ENCODE measurements at places on chromosomes 7 and 10.

GRCh38 chr10:133405272-133405671 lies 11.3 kb downstream of the MTG1 start:
- DNase-seq: no peak

DNA sequence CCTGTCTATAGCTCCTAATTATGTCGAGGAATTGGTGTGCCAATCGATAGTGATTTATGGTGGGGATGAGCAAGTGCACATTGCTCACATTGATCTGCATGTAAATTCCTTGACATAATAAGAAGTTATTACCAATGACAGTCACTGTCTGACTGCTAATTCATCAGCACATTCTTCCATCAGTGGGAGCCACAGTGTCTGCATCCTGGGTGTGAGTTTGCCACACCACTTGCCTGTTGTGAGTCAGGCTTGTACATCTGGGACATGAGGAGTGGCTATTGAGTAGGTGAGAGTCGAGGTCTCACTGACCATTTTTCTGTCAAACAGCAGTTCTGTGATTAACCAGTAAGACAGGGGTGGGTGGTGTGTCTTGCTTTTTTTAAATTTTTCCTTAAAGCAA lies 263.4 kb downstream of the LRMDA start:
- no peak for DNase-seq

- DNase-seq: no peak
Observed at GRCh38 chr10:28060031-28060607, 61.2 kb upstream of the ODAD2 start.

DNA sequence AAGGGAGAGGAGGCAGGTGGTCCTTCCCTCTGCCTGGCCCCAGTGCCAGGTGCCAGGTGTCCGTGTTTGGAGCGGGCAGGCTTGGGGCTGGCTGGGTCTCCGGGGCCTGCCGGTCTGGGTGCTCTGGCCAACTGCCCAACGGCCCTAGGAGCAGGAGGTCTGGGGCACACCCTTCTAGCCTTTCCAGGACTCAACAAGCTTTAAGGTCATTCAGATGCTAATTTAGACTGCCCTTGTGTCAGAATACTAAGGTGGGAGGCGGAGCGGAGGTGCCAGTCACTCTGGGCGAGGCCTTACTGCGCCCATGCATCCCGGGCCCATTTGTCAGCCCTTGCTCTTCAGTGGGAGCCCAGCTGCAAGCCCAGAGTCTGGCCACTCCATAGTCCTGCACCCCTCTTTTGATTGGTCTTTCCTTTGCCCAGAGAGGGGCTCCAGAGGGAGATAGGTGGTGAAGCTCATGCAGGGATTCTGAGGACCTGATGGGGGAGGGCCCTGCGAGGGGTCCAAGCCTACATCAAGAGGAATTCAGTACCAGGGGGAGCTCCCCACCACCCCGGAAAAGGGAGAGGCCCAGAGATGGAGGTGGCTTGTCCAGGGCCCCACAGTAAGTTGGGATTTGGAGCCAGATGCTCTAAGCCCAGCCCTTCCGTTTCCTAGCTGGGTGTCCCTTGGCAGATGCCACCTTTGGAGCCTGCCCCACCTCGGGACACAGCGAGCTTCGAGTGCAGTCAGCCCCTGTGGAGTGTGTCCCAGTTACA lies 1.3 kb downstream of the PGAM2 start:
- no peak for DNase-seq

GRCh38 chr10:88849234-88849633 lies 2.4 kb downstream of the ANKRD22 start:
- DNase-seq: no peak

DNA sequence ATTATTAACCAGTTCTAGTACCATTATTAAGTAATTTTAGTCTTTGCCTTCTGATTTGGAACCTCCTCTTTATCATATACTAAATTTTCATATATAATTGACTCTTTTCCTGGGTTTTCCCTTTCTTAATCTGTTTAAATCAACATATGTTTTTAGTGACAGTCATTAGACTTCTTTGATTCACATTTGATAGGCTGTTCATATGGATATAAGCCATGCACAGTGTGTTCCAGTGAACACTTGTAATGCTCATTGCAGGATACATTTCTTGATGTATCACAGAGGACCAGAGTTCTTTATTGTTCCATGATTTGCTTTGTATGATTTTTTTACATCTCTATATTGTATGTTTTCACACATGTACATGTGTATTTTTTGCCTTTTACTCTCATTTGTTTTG lies 114.0 kb downstream of the MLLT10 start:
- no peak for DNase-seq

DNA sequence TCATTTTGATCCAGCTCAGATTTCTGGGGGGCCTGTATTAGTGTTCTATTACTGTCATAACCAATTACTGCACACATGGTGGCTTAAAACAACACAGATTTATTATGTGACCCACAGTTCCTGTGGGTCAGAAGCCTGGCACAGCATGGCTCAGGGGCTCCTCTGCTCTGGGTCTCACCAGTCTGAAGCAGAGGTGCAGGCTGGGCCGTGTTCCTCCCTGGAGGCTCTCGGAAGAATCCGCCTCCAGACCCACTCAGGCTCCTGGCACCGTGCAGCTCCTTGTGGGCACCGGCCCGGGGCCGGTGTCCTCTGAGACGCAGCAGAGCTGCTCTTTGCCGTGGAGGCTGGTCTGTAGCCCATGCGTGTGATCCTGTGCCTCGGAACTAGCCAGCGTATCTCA lies 61.5 kb downstream of the RAMP3 start:
- no peak for DNase-seq

DNA sequence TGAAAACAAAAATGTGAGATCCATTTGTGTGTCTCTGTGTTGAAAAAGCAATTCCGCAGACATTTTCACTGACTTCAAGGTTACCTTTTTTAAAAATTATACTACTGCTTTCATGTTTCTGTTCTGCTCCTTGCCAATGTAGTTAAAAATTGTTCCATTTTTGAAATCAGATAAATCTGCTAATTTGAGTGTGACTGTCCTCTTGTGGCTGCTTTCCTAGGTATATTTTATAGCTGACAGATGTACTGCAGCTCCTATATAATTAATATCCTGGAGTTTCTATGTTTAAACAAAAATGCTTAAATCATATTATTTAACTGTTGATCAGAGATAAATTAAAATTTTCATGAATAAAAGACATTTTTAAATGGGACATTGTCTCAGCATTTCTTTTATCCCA lies 177.6 kb upstream of the LRRTM3 start:
- no peak for DNase-seq

- no peak for DNase-seq
Observed at GRCh38 chr10:97676770-97677581, 10.1 kb downstream of the AVPI1 start.

GRCh38 chr10:116069856-116070255 lies 203.2 kb downstream of the GFRA1 start:
- DNase-seq: no peak

DNA sequence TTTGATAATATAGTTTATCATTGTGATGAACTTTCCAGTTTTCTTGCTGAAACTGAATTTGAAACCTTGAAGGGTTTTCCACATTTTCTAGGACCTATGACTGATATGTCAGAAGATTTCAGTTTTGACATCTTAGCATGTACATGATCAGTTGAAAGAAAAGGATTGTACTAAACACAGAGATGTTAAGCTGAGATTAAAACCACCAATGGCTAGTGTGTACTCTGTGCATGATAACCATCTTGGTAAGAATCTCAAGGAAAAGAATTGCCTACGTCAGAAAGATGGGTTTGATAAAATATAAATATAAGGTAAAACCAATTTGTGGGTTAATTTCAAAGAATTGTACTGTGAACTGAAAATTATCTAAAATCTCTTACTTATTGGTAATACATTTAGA lies 776.4 kb downstream of the GATA3 start:
- no peak for DNase-seq

- DNase-seq: no peak
Observed at GRCh38 chr7:123916240-123916724, 8.8 kb upstream of the SPAM1 start.

DNA sequence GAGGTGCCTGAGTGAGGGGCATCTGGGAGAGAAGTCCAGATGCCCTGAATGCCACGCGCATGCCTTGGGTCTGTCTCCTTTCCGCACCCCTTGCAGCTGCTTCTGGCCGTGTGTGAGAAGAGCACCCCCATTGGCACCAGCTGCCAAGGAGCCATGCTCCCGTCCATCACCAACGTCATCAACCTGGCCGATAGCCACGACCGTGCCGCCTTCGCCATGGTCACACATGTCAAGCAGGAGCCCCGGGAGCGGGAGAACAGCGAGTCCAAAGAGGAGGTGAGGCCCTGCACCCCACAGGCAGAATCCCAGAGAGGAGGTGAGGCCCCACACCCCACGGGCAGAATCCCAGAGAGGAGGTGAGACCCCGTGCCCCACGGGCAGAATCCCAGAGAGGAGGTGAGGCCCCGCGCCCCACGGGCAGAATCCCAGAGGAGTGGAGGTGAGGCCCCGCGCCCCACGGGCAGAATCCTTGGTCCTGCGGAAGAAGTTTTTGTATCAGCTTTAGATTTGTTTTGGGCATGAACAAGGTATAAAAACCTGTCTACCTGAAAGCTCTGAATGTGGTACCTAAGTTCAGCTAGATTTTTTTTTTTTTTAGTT lies 91.8 kb downstream of the TRRAP start:
- no peak for DNase-seq

GRCh38 chr10:16853201-16853600 lies 36.0 kb upstream of the RSU1 start:
- DNase-seq: no peak

GRCh38 chr7:14875941-14876587 lies 26.5 kb downstream of the DGKB start:
- no peak for DNase-seq

- DNase-seq: no peak
Observed at GRCh38 chr7:130884437-130885417, 150.7 kb upstream of the KLF14 start.

DNA sequence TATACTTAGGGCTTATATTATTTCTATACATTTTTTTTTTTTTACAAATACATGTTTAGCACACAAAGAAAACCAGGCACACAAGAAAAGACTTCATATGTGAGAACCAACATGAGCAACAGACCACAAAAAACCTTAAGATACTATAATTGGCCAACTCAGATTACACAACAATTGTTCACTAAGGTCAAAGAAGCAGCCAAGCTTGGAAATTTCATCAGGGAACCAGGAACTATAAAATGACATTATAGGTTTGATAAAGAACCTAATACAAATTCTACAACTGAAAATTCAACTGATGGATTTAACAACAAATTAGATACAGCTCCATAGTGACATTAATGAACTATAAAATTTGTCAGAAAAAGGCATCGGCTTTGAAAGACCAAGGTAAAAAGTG lies 4.4 kb upstream of the LUC7L2 start:
- DNase-seq: no peak

- no peak for DNase-seq
Observed at GRCh38 chr7:5458921-5459480, 35.4 kb upstream of the TNRC18 start.

DNA sequence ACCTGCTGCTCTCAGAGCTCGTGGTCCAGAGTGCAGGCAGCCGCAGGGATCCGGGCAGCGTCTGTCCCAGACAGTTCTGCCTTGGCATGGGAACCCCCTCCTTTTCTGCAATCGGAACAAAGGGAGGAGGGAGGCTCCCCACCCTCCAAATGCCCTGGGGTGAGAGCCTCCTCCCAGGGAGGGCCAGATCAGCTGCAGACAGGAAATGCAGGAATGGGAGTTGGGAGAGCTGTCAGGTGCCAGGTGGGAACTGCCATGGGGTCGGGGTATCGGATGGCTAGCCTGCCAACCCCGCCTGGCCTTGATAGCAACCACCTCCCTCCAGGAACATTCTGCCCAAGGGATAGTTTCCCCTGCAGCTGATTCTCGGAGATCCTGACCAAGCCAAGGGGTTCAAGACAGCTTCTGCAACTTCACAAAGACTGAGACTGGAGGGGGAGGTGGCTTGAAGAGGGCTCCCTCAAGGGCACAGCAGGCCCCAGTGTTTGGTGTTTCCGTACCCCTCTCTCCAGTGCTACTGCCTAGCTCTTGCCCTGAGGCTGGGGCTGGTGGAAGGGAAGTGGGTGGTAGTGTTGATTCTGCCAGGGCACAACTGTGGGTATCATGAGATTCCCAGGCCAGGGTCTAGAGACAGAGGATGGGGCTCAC lies at the start of gene CALML5:
Gene CALML5, minus strand, starts transcription at position 78 of the 648 bp plus-strand sequence. CDS start 132 bp downstream, outside the sequence.
- no peak for DNase-seq

- DNase-seq: no peak
Observed at GRCh38 chr10:10213237-10213636, 804.4 kb upstream of the CELF2 start.

DNA sequence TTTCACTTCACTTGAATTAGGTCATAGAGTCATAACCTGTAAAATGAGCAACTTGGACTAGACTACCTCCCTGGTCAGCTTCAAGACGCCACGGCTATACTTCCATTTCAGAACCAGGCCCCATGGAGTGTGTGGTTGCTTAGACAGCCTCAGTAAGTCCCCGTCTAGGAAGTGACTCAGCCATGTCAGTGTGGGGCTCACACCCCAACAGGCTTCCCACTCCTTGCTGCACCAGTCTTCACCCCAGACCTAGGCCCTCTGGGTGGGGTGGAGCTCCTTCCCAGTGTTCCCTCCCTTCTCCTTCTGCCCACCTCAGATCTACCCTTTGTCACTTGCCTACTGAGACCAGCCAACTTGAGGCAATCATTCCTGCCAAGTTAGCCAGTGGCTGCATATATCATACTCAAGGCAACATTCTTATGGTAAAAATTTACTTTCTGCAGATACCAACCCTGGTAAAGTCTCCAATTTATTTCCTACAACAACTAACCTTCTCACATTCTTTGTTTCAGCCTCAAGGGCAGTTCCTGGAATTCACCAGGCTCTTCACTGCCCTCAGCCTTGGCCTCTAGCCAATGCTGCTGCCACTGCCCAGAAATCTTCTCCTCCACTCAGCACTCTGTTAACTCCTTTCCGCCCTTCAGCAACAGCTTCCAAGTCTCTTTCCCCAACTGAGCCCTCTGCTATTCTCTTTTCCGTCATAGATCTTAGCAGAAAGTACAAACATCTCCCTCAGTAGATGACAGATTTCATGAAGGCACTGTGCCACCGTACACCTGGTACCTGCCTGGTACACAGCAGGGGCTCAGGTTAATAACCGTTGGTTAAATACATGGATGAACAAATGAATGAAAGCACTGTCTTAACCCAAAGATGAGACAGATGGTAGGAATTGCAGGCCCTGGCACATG lies 31.3 kb upstream of the ZNRF2 start:
- DNase-seq: no peak
